ENCODE measurements at places on chromosomes 6 and 20. TPM values are rescaled to one million over a fixed set of nuclear protein-coding genes. Genes with fewer than 3 reads are reported as not detected.

CYB5R4 gene
- 5.6 TPM for total RNA-seq

ZC2HC1B gene
- total RNA-seq = not detected

LGSN gene
- not detected for total RNA-seq

MYO6 gene
- 10.2 TPM for total RNA-seq

PNPLA1 gene
- 0.29 TPM for total RNA-seq

LY6G6C gene
- total RNA-seq = 0.22 TPM

OR2J3 gene
- total RNA-seq = not detected

DLL1 gene
- total RNA-seq = 1.2 TPM

HFE gene
- total RNA-seq = not detected

Measured in PC-3 (cell line).